HCT116 (cell line): ENCODE measurements at places on chromosomes 7 and 10. TPM values are rescaled to one million over a fixed set of nuclear protein-coding genes. Genes with fewer than 3 reads are reported as not detected.

DNA sequence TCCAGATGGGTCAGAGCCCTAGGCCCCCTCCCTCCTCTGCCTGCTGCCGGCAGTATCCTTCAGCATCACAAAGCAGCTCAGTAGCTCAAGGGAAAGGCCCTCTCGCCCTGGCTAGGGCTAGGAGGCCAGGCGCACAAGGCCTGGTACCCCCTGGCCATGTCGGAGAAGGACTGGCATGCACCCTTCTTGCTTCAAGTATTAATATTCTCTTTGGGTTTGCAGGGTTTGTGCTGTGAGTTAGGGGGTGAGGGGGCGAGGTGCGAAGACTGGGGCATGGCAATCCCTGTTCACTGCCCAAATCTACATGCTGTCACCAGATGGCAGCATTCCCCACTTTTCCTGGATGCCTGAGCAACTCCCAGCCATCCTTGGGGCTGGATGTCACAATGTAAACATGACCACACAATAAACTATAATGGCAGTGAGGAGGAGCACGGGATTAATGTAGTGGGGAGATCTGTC, 105.2 kb downstream of the NEURL1 start:
- DNase-seq: peak; percentile 66

DNA sequence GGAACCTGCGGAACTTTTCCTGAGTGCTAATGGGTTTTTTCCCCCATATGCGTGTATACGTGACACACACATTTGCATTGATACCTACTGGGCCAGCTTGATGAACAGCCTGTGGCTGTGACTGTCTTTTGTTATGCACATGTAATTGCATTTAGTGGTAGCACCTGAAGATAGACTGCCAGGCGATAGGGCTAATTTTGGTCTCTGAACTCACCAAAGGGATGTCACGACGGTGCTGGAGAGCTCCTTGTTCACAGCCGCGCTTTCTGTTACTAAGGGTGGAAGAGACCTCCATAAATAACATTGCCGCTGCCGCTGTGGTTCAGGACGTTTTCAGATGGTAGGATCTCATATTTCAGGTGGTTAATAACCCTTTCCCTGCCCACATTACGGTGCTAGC, 133.2 kb downstream of the CAMK1D start:
- no peak for DNase-seq

TUBAL3 gene
- 0.98 TPM for total RNA-seq

GATA3 gene
- 2.7 TPM for total RNA-seq

PDE1C gene
- total RNA-seq: 0.17 TPM

SFXN4 gene
- 58.2 TPM for total RNA-seq

GRCh38 chr10:116126239-116126638, 146.8 kb downstream of the GFRA1 start:
- no peak for DNase-seq

DNA sequence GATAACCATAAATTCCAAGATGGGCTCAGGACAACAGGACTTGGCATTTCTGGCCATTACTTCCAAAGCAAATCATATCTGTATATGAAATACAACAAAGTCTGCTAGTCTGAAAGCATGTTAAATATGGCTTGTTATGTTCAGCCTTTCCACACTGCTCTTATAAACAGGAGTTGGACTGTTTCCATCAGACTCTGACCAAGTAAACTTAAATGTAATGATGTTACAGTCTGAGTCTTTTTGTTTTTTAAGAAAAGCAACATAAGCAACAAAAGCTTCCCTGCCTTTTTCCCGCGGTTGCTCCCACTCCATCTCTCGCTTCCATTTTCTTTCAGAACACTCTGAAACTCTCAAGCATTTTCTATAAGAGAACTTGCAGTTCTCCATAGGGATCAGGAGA, 8.1 kb upstream of the CDCA7L start:
- no peak for DNase-seq

GRCh38 chr10:63343476-63343875, 122.3 kb downstream of the JMJD1C start:
- no peak for DNase-seq

CACNA2D1 gene
- 0.27 TPM for total RNA-seq

EIF5AL1 gene
- 5.6 TPM for total RNA-seq
